ENCODE measurements at places on chromosomes 5 and 9.

DNA sequence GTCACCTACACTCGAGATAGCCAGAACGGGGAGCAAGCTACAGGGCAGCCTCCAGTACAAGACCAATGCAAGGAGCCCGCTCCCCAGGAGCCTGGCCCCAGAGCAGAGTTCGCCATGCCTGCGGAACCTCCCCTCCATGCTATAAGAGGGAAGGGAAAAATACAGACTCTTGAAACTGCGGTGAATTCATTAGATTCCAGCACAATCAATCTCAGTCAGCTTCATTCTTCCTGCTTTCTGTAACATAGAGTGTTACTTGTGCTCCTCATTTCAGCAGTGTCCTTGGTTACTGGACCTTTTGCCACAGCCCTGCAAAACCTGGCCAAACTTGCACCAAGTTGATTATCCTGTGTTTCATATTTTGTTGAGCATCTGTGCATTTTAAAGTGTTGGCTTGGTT is 22.2 kb upstream of the CREBRF start:
- DNase-seq, result no peak

- no peak for DNase-seq
Measured at GRCh38 chr5:9622971-9623421, 7.2 kb downstream of the TAS2R1 start.

DNA sequence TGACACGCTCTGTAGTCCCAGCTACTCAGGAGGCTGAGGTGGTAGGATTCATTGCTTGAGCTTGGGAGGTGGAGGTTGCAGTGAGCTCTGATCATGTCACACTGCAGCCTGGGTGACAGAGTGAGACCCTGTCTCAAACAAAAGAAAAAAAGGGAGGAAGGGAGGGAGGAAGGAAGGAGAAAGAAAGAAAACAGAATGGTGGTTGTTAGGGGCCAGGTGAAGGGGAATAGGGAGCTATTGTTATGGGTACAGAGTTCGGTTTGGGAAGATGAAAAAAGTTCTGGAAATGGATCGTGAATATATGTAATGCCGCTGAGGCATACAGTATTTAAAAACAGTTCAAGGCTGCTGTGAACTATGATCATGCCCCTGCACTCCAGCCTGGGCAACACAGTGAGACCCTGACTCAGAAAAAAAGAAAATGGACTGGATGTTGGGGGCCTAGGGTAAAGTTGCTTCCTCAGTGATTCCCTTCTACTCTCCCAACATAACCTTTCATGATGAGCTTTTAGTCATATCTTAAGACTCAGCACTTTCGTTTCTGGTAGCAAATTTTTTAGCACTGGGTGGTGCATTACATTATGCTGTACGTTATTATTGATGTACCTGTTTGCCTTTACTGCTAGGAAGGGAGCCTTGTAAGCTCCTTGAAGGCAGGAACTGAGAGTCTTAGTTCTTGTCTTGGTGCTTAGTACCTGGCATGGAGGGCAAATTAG is 4.0 kb downstream of the CTNNA1 start:
- no peak for DNase-seq

GRCh38 chr5:83357621-83358231 is 113.8 kb upstream of the VCAN start:
- no peak for DNase-seq

- no peak for DNase-seq
Measured at GRCh38 chr5:139671096-139671841, 23.1 kb downstream of the CXXC5 start.

DNA sequence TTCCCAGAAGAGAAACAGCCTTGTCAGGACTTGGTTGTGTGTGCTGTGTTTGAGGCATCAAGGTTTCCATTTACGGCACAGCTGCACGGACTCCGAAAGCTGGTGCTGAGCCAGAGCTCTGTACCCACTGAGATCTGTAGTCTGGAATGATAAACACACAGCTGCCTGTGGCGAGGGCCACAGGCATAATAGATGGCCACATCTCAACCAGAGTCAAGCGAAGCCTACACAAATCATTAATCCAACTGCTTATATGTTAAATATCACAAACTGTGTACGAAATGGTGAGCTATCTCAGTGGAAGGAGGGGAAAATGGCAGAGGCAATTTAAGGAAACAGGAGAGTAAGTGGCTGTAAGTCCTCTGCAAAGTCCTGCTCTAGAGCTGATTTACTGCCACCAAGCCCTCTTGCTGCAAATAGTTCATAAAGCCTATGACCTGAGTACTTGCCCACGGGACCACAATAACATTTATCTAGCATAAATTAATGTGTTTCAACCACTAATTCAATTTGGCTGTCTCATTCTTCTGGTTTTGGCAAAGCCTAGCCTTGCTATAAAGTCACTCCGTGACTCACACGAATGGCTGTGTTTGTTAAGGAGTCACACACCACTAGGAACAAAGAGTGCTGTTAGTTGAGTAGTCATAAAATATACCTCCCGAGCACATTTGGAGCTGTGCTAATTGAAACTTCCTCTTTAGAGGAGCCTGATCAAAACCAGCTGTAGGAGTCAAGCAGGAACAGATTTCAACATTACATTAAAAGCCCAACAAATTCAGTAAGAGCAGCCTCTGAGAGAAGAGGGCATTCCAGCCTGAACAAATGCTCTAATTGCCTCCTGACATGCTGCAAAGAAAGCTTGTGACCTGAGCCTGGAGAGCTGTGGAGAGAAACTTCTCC is 738.6 kb upstream of the ZNF608 start:
- DNase-seq, result peak; percentile 86

DNA sequence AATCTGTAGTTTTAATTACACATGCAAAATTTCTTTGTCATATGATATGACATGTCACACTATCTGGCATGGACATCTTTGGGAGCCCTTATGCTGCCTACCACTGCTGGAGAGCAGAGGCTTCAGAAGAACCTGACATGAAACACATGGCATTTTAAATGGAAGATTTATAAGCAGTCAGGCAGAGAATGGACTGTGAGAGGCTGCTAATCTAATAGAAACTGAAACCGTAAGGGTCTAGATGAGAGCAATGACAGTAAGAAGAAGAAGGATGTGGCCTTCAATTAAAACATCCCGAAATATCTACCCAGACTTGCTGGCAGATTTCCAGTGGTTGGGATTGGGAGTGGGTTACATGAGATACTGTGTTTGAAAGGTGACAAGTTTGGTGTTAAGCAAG is 149.8 kb downstream of the MACIR start:
- DNase-seq, result no peak

DNA sequence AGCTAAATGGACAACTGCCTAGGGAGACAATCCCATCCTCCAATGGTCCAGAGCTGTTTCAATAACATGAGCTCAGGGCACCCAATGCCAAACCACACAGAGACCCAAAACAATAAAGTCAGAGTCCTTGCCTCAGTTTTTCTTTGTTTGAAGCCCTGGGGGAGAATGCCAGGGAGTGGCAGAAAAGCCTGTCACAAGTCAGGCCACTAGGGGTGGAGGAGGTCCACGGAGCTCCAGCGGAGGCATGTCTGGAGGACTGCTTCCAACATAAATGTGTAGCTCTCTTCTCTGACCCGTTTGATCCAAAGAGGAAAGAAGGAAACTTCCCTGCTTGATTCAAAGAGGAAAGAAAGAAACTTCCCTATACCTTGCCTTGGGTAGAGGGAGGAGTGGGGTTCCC is 175.3 kb downstream of the HSPA4 start:
- no peak for DNase-seq

DNA sequence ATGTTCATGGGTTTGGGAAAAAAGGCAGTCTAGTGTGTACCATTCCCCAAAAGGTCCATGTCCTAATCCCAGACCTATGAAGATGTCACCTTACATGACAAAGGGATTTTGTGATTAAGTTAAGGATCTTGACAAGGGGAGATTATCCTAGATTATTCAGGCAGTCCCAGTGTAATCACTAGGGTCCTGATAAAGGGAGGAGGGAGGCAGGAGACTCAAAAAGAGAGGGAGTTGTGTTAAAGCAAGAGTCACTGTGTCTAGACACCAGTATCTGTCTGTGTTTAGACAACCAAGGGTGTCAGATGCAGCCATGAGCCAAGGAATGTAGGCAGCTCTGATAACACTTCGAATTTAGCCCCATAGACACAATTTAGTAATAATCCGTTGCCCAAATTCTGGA is 49.5 kb downstream of the DPYSL3 start:
- no peak for DNase-seq

GRCh38 chr5:4630031-4630430 is 510.1 kb upstream of the ADAMTS16 start:
- no peak for DNase-seq

DNA sequence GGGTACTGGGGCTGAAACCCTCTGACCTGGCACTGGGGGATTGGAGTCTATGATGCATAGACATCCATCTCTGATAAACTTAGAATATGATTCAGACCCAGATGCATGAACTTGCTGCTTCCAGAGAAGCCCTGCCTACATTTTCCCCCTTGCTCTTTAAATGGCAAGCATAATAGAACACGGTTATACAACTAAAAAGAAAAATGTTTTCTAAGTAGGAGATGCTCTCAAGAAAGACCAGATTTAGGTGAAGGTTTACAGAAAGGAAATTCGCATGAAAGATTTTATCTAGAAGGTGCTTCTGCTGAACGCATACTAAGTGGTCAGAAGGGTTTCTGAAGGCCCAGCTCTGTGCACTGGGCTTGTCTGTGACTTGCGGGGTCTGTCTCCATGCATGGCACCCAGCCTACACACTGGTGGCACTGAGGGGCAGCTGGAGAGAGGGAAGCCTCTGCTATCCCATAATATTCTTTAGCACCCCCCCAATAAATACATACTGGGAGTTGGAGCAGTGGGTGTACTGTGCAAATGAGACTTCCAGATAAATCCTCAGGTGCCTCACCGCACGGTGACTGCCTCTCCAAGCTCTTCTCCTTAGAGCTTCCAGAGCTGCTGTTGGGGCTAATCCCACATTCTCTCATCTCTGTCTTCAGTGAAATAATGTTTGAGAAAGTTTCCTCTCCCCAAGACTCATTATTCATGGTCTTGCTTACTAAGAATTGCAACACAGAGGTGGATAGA is 114.6 kb downstream of the FSTL4 start:
- peak; percentile 38 for DNase-seq
